ENCODE measurements at places on chromosomes 7 and 10.

DNA sequence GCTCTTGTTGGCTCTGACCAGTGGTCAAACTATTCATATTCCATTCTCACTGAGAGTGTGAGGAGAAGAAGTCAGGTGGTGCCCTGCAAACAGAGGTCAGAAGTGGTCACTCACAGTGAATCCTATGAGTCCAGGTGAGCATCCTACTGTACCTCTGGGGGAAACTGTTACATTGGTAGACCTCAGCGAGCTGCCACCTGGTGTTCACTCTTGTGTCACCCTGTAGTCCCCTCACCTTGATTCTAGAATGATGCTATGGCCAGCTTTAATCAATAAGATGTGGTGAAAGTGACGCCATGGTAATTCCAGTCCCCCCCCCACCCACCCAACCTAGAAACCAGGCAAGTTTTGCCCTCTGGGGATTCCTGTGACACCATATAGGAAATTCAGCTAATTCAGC, 1.2 kb upstream of the AMPH start:
- no peak for DNase-seq

DNA sequence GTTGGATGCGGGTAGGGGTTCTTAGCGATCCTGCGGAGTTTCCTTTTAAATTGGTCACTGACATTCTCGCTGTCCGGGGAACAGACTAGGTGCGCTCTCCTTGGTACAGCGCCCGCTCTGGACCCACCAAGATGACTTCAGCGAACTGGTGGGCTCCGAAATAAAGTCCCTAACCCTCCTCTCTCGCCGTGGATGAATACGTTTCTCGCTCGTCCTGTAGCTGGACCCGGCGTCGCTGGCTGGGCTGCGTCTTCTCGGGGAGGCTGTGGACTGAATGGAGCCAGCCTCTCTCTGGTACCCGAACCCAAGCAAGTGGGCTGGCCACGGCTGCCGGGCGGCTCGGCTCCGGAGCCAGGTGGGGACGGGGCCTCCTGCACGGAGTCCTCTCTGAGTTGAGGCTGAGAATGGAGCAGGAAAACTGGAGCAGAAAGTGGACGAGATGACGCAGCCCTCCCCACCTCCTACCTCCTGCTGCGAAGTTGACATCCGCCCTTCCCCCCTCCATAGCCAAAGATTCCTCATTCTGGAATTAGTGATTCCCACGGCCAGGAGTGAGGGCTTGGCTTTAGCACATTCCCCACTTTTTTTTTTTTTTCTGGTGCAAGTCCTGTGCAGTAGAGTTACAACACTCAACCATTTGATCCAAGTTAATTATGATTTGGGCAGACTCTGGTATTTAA, 1.5 kb downstream of the UNC5B start:
- DNase-seq = no peak

DNA sequence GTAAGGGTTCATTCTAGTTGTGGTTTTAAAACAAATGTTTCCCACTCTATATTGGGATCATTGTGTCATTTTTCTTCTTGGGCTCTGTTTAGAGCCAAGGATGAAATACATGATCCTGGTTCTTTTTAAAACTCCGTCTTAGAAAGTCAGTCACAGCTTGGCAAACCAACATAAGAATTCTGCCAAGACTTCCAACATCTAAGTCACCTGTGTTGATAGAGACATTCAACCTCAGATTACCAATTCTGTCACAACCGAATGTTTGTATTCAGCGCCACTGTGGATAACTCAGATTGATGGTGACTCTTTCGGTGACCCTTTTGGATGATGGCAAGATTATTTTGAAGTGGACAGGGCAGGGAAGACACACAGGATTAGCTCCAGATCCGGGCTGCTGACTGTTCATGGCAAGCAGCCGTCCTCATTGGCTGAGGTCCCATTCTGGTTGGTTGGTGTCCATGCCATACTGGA, 255.4 kb downstream of the ARHGAP21 start:
- no peak for DNase-seq

DNA sequence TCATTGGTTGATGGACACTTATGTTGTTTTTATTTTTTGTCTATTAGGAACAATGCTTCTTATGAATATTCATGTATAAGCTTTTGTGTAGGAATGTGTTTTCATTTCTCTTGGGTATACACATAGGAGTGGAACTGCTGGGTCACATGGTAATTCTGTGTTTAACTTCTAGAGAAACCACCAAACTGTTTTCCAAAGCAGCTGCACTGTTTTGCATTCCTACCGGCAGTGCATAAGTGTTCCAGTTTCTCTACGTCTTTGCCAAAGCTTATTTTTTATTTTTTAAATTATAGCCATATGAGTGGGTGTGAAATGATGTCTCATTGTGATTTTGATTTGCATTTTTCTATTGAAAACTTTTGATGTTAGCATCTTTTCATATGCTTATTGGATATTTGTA, 51.3 kb downstream of the ADK start:
- DNase-seq = no peak

DNA sequence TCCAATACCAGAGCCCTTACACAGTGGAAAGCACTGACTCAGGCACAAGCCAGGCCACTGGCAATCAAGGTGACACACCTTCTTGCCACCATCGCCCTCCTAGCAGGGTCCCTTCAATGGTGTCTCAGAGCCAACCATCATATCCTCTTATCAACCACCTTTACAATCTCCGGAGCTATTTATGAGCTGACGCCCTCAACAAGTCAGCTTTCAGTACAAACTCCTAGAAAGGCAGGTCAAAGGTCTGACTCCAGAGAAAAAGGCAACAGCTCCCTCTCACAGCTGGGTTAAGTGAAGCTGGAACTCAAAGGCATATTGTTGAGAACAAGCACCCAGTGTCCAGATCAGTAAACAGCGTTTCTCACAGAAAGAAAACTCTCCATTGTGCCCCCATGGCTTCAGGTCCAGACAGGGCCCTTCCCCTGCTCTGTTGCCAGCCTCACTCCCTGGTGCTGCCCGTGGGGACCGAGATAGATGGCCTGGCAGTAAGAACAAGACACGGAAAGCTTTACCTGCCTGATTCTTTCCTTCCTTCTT, 2.4 kb downstream of the ZNF3 start:
- DNase-seq = no peak

DNA sequence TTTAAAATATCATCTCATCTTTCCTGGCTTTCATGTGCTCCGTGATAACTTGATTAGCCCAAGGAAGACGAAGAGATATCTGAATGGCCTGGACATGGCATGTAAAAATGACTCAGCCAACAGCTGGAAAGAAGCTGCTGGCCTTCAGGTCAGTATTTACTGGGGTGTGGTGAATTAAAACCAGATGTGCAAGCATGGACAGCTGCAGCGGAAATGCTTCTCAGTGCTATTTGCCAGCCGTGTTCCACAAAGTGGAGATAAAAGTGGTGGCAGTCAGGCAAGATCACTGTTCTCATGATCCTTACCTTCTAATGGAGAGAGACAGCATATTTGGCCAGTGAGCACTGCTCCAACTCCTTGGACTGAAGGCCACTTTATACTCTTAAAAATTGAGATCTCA, 203.1 kb upstream of the VSTM2A start:
- no peak for DNase-seq

GRCh38 chr7:41830271-41830670, 127.4 kb upstream of the INHBA start:
- no peak for DNase-seq

- DNase-seq = no peak
These were observed 1.7 kb upstream of the NKX6-2 start for GRCh38 chr10:132787495-132788179.

GRCh38 chr10:110504111-110504735, 6.5 kb downstream of the DUSP5 start:
- peak; percentile 78 for DNase-seq

- no peak for DNase-seq
These were observed 80.6 kb downstream of the RGS10 start for GRCh38 chr10:119461923-119462322.

GRCh38 chr10:123479640-123480039, 186.5 kb upstream of the GPR26 start:
- no peak for DNase-seq

DNA sequence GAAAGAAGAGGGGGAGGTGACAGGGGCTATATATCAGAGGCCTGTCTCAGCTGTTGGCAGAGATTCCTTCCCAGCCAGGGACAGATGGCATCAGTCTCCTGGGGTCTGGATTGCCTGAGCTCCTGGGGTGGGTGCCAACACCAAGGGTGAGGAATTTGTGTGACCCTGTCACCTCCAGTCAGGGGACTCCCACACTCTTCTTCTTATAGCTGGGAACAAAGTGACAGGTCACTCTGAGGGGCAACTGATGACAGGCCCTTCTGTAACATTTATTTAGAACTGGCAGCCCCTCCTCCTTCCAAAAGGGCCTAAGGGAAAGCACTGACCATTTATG, 53.7 kb upstream of the DUSP5 start:
- no peak for DNase-seq

DNA sequence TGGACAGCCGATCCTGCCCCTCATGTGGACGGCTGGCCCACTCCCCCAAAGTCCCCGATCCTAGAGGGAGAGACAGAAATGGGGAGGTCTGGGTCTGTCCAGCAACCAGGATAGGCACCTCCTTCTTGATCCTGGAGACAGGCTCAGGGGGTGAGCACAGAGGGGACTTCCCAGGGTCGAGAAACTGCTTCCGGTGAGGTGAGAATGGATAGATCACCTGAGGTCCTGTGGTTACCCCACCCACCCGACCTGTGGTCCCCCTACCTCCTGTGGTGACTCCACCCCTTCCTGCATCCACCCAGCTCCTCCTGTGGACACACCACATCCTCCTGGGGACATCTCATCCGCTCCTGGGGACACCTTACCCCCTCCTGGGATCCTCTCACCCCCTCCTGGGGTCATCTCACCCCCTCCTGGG, 27.4 kb upstream of the RASGEF1A start:
- no peak for DNase-seq

GRCh38 chr7:130363026-130363847, 17.1 kb upstream of the CPA1 start:
- no peak for DNase-seq

DNA sequence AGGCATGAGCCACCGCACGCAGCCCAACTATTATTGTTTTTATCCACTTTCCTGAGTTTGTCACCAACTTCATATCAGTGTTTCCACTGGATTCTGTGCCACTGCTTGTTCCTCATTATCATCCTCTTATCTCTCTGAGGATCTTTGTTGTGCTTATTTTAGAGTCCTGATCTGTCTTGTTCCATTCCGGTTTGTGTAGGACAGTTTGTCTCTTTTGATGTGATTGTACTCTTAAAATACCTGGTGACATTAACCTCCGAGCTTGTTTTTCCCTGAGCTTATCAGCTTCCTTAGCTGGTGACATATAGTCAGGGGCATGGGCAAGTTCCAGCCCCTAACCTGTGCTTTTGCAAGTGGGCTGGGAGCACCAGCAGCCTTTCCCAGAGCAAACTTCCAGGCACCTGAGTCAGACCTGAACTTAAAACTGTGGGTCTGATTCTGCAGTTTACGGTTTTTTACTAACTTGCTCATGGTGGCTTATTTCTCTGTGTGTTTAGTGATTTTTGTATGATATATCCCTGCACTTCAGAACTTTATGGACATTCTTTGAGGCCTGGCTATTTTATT, 23.1 kb upstream of the FMC1 start:
- no peak for DNase-seq

GRCh38 chr7:137166363-137166762, 177.2 kb downstream of the PTN start:
- no peak for DNase-seq

DNA sequence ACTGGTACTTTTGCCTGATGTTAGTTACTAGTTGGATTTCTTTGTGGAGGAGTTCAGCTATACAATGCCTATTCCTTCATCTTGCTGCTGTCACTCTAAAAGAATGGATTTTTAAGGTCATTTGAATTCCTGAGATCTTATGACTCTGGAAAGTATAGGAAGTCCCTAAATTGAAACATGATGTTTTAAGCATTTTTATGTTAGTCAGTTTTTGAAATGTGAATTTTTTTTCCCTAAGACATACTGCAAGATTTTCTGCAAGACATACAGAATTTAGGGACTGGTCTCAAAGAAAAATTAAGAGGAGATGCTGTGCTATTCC, 355.8 kb downstream of the SUGCT start:
- no peak for DNase-seq

GRCh38 chr7:53205006-53205405, 169.6 kb downstream of the POM121L12 start:
- DNase-seq = no peak

GRCh38 chr10:22629852-22630233, 84.5 kb downstream of the PIP4K2A start:
- no peak for DNase-seq

GRCh38 chr10:7117806-7118674, 292.8 kb downstream of the SFMBT2 start:
- no peak for DNase-seq

DNA sequence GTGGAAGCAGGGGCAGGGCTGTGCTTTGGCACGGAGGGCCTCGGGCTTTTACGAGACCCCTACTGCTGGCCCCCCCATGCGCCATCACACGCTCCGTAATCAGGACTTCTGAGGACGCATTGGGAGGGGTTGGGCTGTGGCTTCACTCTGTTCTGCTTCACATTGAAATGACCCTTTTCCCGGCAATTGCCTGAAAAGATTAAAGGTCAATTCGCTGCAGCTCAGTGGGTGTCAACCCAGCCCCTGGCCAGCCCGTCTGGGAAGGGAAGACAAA, 41.7 kb upstream of the UBE3C start:
- DNase-seq = no peak

- DNase-seq = no peak
These were observed 44.2 kb downstream of the ASZ1 start for GRCh38 chr7:117383046-117383445.

DNA sequence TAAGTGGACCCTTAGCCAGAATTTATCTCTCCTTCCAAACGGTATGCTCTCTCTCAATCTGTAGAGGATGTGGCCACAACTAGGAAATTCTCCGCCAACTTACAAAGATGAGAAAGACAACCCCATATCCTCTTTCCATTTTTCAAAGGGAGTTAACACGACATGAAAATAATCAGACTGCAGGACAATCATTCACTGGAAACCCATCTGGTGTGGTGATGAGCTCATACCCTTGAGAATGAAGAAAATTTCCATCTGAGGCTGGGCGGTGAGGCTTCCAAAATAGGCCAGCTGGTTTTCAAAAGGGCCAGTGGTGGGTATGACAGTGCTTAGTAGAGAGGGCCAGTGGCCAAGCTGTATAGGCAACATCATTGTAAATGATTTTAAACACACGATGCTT, 369.6 kb downstream of the FRMD4A start:
- DNase-seq = no peak

DNA sequence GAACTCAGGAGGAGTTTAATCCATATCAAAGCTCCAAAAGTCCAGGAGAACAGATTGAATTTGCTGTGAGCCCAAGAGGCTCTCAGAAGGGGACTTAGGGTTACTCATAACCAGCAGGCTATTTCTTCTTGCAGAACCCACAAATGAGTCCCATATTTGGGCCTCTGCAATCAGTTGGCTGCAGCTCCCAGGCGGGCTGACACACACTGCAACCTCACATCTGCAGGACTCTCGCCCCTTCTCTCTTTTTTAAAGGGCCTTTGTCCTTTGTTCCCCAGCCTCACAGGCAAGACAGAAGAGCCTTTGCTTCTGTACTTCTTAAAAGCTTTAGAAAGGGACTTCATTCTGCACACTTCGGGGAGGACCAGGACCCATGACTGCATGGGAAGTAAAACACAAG, 26.7 kb downstream of the CREB3L2 start:
- no peak for DNase-seq
